SK-N-SH treated with all-trans-retinoic acid at 6 μM for 48 hours (cell line): ENCODE measurements at places on chromosomes 16 and 17.

GRCh38 chr17:62781831-62782251 lies 26.3 kb downstream of the MARCHF10 start:
- ATAC-seq: no peak

- peak; percentile 83 for ATAC-seq
These were observed 11.9 kb downstream of the FZD2 start for GRCh38 chr17:44568945-44569858.

GRCh38 chr16:48503336-48503735 lies 106.6 kb downstream of the N4BP1 start:
- ATAC-seq: no peak

GRCh38 chr17:63173903-63174302 lies 207.9 kb downstream of the TANC2 start:
- ATAC-seq: peak; percentile 4; the same call in 1 of the 3 replicates

DNA sequence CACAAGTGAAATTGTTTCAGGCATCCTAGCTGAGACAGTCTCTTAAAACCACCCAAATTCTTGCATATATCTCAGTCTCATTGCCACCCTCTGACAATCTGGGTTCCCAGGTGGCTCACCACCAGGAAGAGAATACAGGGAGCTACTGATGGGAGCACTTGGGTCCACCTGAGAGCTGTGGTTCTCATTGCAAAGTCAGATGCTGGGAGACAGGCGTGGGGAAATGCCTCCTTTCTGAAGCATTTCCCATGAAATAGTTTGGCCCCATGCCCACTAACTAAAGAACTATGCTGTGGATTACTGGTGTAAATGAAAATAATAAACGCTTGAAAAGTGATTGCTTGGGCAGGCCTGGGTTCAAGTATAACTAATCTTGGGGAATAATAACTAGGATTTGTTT lies 70.3 kb downstream of the CMC2 start:
- no peak for ATAC-seq

DNA sequence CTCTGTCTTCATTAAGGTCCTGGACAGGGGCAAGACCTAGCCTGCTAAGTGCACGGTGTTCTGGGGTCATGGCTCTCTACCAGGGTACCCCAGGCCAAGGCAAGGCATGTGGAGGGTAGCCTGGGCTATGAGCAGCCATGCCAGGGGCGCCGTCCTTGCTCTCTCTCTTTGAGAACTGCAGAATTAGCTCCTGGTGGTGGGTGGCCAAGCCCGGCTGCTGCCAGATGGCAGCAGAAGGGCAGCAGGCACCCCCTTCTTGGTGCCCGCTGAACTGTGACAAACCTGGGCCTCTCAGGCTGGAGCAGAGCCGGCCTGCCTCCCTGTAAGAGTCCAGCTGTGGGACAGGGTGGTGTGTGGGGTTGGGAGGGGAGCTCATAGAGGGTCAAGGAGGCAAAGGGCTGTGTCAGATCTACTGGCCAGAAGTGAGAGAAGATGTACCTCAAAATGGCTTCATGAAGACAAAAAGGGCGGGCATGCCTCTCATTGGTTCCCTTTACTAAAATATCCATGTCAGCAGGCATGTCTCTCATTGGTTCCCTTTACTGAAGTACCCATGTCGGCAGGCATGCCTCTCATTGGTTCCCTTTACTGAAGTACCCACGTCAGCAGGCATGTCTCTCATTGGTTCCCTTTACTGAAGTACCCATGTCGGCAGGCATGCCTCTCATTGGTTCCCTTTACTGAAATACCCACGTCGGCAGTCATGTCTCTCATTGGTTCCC lies 81.7 kb upstream of the SDK2 start:
- no peak for ATAC-seq

DNA sequence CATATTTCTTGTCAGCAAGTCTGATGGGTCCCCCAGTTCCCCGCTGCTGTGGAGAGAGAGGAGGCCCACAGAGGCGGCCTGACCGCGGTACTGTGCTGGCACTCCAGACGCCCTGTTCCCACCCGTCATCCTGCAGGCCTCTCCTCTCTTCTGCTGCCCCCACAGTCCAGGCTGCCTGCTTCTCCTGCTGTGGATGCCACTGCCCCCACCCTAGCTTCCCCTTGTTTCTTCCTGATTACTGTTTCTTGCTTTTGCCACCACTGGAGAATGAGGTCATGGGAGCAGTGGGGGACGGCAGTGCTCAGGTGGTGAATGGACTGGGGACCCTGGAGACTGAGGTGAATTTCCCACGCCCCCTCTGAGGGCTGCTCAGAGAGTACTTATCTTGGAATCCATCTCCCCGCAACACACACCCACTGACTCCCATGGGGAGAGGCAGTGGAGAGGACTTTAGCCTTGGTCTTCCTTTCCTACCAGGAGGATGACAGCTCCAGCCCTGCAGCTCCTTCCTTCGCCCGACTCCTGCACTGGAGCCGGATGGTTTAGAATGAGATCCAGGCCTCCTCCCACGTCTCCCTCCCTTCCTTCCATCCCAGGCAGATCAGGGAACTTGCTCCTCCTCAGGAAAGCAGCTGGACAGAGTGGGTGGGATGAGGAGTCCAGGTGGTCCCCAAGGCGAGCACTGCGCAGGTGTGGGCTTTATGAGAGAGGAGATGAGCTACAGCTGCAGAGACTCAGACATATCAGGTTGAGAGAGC lies 60.4 kb downstream of the PLXDC1 start:
- ATAC-seq: no peak

GRCh38 chr17:73285916-73286862 lies 24.5 kb upstream of the CPSF4L start:
- ATAC-seq: no peak

- peak; percentile 54 for ATAC-seq
These were observed 35.4 kb upstream of the GAN start for GRCh38 chr16:81279392-81279791.

GRCh38 chr16:19119564-19119963 lies 5.8 kb downstream of the ITPRIPL2 start:
- peak; percentile 44 for ATAC-seq

DNA sequence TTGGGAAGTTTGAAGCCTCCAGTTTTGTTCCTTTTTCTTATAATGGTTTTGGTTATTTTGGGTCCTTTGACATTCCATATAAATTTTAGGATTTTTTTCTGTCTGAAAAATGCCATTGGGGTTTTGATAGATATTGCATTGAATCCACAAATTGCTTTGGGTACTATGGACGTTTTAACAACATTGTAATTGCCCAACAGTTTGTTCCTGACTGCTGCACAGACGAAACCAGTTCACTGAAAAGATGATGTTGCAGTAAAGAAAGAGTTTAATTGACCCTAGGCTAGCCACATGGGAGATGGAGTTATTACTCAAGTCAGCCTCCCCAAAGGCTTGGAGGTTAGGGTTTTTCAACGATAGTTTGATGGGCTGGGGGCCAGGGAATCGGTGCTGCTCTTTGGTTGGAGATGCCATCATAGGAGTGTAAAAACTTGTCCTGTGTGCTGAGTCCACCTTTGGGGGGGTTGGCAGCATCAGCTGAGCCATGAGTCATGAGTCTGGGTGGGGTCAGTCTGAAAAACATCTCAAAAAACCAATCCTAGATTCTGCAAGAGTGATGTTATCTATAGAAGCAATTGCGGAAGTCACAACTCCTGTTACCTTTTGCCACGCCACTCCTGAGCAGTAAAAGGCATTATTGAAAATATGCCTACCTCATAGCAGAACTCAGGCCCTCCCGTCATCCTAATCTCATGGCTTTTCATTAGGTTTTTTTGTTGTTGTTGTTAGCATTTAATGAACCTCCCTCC lies 2.7 kb upstream of the PRSS41 start:
- no peak for ATAC-seq

- ATAC-seq: no peak
These were observed 4.7 kb downstream of the KLHDC4 start for GRCh38 chr16:87761060-87761459.
